ENCODE measurements at places on chromosomes 1 and 21.

- peak; percentile 73 for DNase-seq
Observed at GRCh38 chr1:151060007-151060656, at the start of gene MLLT11. Gene MLLT11, plus strand, starts transcription at chr1:151060397. Its CDS starts 6,828 bp downstream, at chr1:151067225.

DNA sequence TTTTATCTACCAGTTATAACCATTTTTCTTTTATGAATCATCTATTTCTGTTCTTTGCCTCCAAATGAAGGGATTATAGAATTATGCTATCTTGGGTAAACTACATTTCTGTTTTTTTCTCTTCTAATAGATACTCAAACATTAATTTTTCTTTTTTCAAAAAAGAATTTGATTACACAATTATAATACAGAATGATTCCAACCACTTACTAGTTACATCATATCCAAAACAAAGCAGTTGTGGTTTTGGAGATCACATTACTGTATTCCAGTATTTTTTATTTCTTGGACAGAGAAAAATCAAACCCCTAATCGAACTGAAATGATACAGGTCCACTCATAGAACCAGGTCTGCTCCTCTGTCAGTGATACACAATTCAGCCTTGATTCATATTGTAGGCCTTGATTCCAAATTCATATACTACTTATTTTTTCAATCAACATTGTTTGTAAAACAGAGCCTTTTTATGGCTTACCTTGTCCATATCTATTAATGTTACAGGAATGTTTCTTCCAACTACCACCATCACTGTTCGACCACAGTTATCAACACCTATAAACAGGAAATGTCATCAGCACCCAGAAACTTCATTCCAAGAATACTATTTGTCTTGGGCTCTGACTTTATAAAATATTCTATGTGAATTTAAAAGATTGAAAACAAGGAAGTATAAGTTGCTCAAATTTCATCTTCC lies 43.2 kb downstream of the GDAP2 start:
- no peak for DNase-seq

DNA sequence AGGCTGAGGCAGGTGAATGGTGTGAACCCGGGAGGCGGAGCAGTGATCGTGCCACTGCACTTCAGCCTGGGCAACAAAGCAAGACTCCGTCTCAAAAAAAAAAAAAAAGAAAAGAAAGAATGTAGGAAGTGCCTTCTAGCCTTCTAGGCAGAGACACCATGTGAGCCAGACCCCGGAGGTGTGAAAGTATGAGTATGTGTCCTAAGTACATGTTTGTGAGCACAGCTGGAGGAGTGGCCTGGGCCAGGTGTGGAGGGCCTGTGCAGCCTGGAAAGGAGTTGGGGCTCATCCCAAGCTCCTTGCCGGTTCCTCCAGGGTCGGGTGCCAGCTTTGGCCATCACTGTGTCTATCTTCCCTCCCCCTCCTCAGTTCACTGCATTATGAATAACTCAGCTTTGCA lies 13.0 kb downstream of the SOX13 start:
- no peak for DNase-seq

- DNase-seq: no peak
Observed at GRCh38 chr1:226520640-226521355, 27.8 kb upstream of the STUM start.

- DNase-seq: no peak
Observed at GRCh38 chr1:66873111-66873510, 51.5 kb downstream of the DNAI4 start.

DNA sequence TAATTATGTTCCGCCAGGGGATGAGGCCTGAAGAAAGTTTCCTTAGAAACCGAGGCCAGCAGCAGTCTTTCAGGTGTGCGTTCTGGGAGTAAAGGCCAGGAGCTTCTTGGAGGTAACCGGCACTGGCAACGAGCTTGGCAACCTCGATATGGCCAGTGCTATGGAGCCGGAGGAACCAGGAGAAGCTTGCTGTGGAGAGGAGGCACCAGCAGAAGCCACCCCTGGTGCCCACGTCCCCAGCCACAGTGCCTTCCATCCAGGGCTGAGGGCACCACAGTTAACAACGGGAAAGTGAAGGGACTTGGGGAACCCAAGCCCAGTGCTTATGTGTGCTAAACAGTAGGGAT lies 41.5 kb upstream of the LIN9 start:
- no peak for DNase-seq

GRCh38 chr1:209398313-209398991 lies 185.1 kb upstream of the CAMK1G start:
- DNase-seq: no peak

- no peak for DNase-seq
Observed at GRCh38 chr1:215416497-215416896, 150.6 kb upstream of the KCTD3 start.

DNA sequence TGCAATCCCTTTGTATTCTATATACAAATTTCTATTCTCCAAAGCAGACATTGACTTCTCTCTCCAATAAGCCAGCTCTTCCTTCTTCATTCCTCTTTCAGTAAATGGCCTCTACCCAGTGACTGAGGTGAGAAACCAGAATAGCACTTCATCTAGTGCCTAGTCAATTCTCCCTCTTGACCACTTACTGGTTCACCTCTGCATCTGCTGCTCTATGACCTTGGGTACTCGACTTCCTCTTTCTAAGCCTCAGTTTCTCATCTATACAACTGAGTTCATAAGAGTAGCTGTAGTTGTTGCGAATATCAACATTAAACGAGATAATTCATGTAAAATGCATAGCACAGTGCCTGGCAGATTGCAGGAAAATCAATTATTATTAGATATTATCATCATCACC lies 12.4 kb downstream of the LYST start:
- no peak for DNase-seq

DNA sequence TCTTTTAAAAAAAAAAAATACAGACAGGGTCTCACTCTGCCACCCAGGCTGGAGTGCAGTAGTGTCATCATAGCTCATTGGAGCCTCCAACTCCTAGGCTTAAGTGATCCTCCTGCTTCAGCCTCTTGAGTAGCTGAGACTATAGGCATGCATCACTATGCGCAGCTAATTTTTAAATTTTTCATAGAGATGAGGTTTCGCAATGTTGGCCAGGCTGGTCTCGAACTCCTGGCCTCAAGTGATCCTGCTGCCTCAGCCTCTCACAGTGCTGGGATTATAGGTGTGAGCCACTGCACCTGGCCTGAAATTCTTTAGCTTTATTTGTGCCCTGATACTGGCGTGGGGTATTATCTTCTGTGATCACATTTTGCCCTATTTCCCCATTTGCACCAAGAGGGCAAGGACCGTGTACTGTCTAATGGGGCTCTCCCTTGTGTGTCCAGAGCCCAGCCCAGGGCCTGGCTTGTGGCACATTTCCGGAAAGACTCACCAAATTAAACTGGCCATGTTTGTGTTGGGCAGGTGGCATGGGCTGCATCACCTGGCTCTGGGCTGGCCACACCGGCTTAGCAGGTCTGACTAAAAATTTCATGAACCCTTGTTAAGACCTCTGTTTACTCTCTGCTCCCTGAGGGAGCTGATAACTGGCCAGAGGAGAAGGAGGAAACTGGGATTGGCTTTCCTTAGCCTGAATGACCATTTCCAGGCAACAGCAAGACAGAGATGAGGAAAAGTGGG lies 32.2 kb downstream of the TRIM62 start:
- DNase-seq: no peak

GRCh38 chr1:95221306-95221705 lies 12.7 kb upstream of the RWDD3 start:
- DNase-seq: no peak

GRCh38 chr1:62621907-62622306 lies 24.6 kb downstream of the ANGPTL3 start:
- peak; percentile 7 for DNase-seq

DNA sequence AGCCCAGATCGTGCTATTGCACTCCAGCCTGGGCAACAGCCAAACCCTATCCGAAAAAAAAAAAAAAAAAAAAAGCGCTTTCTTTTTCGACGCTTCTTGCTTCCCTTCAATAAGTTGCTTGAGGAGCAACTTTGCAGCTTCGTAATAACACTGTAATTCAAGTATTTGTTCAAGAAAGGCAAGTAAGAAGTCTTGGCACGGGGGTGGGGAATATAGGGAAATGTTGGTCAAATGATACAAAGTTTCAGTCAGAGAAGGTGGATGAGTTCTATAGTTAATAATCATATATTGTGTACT lies 871 bp upstream of the PSMA5 start:
- DNase-seq: no peak

DNA sequence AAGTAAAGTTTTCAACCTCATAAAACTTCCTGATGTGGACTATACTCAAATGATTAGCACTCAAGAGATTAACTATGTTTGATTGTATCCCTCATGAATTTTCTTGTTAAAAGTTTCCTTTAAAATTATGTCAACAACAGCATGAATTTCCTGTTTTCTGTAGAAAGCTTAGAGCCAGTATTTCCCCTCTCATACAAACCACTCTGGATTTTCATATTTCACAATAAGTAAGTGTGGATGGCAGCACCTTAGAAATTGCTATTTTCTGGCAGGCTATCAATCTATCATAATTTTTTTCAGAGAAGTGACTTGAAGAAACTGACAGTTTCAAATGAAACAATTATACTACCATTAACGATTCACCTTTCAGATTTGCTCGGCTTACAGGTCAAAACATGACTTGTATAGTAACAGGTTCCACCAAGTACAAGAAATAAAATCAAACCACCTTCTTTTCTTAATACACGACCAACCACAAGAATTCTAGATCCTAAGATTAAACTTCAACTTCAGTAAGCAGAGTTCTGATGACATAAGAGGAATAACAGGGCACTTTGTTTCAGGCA lies 20.8 kb downstream of the ELK4 start:
- no peak for DNase-seq

- DNase-seq: no peak
Observed at GRCh38 chr1:25022361-25023189, 92.5 kb upstream of the RUNX3 start.

DNA sequence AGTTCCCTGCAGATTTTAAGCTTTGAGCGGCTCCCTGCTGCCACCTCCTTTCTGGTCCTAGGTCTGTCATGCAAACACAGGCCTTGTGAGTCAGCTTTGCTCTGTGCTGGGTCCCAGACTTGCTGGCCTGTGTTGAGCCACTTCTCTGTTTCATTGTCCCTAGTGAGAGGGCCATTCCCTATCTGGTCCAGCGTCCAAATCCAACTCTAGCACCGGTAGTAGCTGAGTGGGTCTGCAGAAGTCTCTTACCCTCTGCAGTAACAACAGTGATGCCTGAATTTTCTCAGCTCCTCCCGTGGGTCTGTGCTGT lies 5.8 kb downstream of the TTC22 start:
- DNase-seq: no peak

- no peak for DNase-seq
Observed at GRCh38 chr21:33125680-33126375, 55.9 kb downstream of the OLIG1 start.

DNA sequence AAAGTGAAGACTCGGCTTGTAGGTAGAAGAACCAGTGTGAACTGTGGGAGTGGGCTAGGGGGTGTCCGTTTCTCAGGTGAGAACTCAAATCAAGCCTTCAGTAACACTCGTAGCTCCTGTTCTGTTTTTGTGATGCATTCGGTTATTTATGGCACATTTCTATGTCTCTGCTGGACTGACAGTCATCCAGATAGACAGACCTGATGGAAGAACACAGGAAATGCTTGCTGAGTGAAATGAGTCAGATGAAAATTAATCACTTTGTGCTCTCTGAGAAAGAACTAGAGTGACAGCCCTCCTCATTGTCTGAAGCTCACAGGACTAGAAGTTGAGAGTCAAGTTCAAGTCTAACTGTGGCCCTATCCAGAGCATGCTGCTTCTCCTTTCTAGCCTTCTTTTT lies 360.1 kb upstream of the PLXNA2 start:
- DNase-seq: no peak

GRCh38 chr1:37478451-37478881 lies 4.1 kb downstream of the ZC3H12A start:
- no peak for DNase-seq

DNA sequence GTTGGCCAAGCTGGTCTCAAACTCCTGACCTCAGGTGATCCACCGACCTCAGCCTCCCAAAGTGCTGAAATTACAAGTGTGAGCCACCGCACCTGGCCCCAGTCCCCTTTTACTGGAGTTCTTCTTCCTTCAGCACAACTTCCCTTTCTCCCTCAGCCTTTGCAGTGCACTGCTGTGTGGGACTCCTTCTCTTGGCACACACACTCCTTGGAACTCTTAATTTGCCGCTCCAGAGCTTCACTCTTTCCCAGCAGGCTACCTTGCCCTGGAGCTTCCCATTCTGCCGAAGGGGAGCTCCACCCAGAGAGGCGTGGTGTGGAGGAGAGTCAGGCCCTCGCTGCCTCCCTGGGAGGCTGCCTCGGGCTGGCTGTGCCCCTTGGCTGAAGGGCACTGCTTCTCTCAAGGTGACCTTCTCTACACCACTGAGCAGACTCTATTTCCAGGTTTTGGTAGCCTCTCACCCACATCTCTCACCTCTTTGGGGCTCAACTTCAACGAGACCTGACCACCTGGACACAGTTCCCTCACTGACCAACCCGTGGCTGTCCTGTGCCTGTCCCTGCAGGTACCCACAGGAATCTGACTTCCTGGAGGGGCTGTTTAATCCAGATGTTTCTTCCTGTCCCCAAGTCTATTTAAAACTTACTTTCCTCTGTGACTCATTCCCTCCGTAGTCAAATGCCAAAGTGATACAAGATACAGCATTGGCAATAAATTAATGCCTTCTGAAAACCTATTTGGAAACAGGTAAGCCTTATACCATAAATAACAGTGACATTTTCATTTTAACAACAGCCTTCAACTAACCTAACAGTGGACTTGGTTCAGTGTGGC lies 227.3 kb upstream of the KIAA0040 start:
- peak; percentile 25 for DNase-seq

DNA sequence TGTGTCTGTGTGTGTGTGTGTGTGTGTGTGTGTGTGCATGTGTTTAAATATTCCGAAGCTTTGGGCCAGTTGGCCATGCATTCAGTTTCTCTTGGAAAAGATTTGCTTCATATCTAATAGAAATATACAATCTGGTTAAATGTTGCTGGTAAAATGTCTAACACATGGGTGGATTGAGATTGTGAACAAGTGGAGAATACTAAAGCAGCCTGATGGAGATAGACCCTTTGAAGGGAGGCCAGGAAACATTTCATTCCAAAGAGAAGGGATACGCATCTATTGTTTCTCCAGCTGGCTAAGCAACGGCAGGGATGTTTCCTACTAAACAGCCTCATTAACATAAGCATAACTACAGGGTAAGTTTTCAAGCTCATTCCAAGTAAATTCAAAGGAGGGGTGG lies 257.5 kb upstream of the PTBP2 start:
- no peak for DNase-seq

Data from NCI-H446 (cell line).